Muscle of back (tissue), 13 donors: ENCODE measurements at places on chromosomes 7 and 10. TPM values are rescaled to one million over a fixed set of nuclear protein-coding genes. Genes with fewer than 3 reads are reported as not detected.

DNA sequence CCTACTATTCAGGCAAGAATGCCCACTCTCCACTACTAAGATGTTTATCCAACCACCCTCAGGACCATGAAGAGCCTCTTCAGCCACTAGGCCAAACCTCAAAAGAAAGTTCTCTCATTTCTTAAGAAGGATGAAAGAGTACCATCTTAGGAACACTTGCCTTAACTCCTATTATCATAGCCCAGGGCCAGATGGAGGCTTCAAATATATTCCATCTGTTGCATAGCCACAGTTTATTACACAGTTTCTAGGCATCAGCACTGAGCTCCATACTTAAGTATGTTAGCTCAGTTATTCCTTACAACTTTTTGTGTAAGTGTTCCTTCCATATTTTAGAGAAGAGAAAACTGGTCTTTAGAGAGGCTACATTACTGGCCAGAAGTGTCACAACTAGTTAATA is 37.4 kb upstream of the YAE1 start:
- no peak for DNase-seq

DNA sequence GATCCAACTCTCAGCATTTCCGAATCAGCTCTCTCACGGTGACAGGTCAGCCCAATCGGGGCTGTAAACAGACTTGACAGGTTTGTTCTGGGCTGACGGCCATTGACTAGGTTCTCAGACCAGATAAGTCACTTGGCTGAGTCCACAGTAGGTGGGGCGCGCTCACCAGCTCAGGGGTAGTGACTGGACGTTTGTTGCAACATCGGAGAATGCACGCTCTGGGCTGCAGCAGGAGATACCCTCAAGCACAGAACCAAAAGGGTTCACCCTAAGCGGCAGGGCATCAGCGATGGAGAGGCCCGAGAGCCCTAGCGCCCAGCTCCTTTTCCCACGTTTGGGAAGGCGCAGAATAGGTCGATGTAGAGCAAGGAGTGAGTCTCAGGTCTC is 1.8 kb downstream of the KLLN start:
- no peak for DNase-seq

- no peak for DNase-seq
These were observed 4.8 kb upstream of the TRDMT1 start for GRCh38 chr10:17206210-17206709.

- DNase-seq, result no peak
These were observed 1.4 kb upstream of the ZNF212 start for GRCh38 chr7:149238051-149238450.

DNA sequence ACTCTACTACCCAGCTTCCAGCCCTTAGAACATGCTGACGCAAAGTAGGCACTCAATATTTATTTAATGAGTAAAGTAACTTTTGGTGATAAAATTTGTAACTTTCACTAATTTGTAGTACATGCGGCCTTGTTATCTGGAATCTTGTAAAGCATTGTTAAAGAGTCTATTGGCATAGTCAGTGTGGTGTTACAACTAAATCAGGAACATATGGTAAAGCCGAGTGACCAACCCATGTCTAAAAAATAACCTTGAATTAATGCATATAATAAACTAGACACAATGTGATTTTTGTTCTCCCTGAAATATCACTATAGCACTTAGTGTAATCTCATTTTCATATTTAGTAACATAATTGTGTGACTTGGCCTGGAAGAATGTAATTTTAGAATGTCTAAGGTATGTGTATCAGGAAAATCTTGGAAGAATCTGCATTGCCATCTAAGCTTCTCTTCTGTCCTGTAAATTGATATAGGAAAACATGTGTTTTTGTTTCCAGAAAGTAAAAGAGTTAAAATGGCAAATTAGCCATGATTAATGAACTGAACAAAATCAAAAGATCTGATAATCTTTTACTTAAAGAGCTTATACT is 256.7 kb upstream of the GNAI1 start:
- no peak for DNase-seq

DNA sequence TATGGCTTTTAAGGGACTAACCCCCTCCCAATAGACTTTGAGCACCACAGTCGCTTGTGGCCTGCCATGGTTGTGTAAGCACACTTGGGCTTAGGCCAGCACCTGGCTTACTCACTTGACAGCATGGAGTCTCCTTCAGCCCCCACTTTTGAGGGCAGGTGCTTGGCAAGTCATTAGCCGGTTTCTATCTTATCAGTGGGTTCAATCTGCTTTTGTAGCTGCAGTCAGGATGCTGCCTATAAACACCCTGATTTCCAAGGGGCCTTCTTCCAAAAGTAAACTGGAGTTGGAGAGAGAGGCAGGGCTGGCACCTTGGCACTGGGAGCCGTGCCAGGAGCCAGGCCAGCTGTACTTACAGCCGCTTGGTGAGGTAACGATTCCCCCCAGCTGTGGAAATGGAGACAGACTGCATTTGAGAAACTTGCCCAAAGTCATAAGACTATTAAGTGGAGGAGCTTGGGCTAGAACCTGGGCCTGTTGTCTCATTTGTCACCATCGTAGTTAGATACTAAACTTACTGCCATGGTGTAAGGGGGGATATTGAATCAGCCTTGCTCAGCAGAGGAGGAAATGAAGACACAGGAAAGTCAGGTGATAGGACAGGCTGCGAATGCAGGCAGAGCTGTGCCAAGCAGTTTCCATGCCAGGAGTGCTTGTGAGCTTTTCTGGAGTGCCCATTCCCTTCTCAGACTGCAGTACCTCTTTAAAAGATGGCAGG is 92.2 kb upstream of the EFCAB10 start:
- no peak for DNase-seq

GRCh38 chr7:129993275-129993674 is 40.5 kb upstream of the UBE2H start:
- no peak for DNase-seq

- no peak for DNase-seq
These were observed 101.7 kb upstream of the TMEM26 start for GRCh38 chr10:61554925-61555324.

DNA sequence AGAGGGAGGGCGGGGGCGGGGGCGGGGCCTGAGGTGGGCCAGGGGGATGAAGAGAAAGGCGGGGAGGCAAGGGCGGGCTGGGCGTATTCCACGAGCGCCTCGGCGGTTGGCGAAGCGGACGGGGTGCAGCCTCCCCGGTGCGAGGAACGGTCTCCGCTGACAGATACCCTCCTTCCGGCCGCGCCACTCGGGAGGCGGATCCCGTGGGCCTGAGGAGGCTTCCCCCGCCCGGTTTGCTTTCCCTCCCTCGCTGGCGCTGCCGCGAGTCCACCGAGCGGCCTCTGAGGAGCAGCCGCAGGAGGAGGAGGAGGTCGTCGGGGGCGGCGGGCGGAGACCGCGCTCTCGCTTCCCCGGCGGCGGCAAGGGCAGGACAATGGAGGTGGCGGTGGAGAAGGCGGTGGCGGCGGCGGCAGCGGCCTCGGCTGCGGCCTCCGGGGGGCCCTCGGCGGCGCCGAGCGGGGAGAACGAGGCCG is at the start of gene TRIM24:
Gene TRIM24, plus strand, starts transcription at position 84 of the 473 bp plus-strand sequence. Its CDS starts 290 bp downstream, at position 374.
- no peak for DNase-seq

GRCh38 chr10:28806488-28806941 is 129.2 kb downstream of the BAMBI start:
- no peak for DNase-seq

DNA sequence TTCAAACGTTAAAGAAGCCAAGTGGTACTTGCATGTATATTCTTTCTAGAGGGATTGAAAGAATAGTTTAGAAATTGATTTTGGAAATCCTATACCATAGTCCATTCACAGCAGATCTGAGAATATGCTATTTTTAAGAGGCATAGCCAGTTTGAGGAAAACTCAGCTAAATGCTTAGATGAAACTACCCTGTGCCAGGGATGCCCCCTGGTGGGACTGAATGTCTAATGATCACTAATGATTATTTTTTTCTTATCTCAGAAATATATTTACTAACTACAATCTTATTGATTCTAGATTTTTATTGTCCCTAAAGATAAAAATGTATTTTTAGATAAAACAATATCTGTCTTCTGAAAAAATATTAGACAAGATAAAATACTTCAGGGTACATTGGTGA is 844.9 kb upstream of the PHF14 start:
- no peak for DNase-seq

GRCh38 chr7:24381894-24382505 is 98.0 kb downstream of the NPY start:
- no peak for DNase-seq

- no peak for DNase-seq
These were observed 28.9 kb downstream of the GNA12 start for GRCh38 chr7:2814946-2815874.

GRCh38 chr7:156514851-156515250 is 125.7 kb upstream of the RNF32 start:
- no peak for DNase-seq

DNA sequence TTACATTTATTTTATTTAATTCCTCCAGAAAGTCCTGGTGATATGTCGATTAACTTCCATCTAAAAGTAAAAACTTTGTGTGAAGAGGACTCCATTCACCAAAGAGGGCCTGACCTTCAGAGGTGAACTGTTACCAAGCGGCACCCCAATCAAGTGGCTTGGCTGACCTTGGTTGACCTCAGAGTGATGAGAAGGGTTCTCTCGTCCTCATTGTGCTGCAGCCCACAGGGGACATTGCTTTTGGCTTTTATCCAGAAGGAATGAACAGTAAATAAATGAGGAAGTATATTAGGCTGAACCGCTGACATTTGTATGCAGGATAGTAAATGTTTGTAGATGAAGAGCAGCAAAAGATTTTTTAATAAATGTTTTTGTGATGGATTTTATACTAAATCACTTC is 172.4 kb upstream of the MKI67 start:
- DNase-seq, result peak; percentile 42

GRCh38 chr7:69335331-69335730 is 262.9 kb upstream of the AUTS2 start:
- no peak for DNase-seq

- DNase-seq, result no peak
These were observed 322.2 kb downstream of the BMPER start for GRCh38 chr7:34227525-34227924.

GRCh38 chr7:24026351-24026750 is 257.6 kb upstream of the NPY start:
- DNase-seq, result no peak

DNA sequence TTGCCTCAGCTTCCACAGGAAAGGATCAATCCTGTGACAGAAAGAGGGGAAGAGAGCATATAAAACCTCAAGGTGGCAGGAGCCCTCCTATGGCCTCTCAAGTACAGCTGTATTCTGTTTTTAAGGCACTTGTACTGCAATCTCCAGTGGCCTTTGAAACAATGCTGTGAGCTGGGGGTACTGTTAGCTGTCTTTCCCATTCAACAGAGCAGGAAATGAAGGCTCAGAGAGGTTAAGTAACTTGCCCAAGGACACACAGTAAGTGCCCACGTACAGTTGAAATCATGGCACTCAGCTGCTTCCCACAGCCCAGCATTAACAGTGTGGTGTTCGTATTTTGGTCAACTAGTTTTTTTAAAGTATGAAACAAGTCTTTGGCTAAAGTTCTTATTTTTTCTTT is 34.0 kb downstream of the DUSP5 start:
- no peak for DNase-seq

DNA sequence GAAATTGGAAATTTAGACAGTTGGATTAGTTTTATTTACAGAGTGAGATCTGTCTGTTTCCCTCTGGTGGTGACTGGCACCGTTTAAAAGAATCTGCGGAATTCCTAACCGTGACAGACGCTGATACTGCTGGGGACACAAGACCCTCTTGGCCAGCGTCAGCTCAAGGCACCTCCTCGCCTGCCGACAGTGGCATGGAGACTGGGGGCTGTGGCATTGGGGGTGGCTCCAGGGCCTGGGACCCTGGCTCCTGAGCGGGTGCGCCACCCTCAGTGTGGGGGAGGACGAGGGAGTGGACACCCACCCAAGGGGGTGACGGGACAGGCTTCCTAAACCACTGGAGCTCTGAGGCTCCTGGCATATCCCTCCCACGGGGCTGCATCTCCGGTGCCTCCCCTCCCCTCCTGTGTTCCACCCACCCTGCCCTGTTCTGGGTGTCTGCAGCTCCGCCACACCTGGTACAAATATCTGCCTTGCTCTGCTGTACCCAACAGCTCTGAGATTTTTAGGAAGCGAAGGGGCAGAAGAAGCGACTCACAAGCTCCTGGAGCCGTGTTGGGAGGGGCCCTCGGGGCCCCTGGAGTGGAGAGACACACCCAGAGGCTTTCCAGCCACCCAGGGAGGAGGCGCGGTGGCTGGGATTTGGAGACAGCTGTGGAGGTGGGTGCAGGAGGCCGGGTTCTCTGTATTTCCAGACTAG is 178.7 kb downstream of the DNAJB6 start:
- DNase-seq, result no peak

Gene NUDT13
- 2.6 TPM for polyA plus RNA-seq

Gene SLC13A4
- 1.3 TPM for polyA plus RNA-seq

Gene NFE2L3
- 4.8 TPM for polyA plus RNA-seq

Gene CHN2
- polyA plus RNA-seq, result 14.2 TPM

Gene GFRA1
- polyA plus RNA-seq, result 34.4 TPM

Gene JCAD
- polyA plus RNA-seq, result 35.9 TPM

Gene HOXA4
- polyA plus RNA-seq, result 28.4 TPM

Gene SH2B2
- 11.4 TPM for polyA plus RNA-seq

Gene C10orf67
- 0.24 TPM for polyA plus RNA-seq

Gene NDUFB8
- 108 TPM for polyA plus RNA-seq

Gene UCN3
- not detected for polyA plus RNA-seq

Gene KLF14
- polyA plus RNA-seq, result 1.2 TPM

Gene OPALIN
- polyA plus RNA-seq, result not detected

Gene GSDME
- polyA plus RNA-seq, result 6.1 TPM

Gene WNT2
- 2.3 TPM for polyA plus RNA-seq

Gene LIPJ
- not detected for polyA plus RNA-seq

Gene PDE1C
- polyA plus RNA-seq, result 3.0 TPM

Gene VDAC2
- 296 TPM for polyA plus RNA-seq

Gene GHRHR
- polyA plus RNA-seq, result 0.48 TPM
